ENCODE measurements at places on chromosomes 11 and 22. TPM values are rescaled to one million over a fixed set of nuclear protein-coding genes. Genes with fewer than 3 reads are reported as not detected.

The CELSR1 gene
- total RNA-seq = 11.7 TPM

The OR51S1 gene
- total RNA-seq = not detected

- no peak for DNase-seq
Measured at GRCh38 chr11:126136507-126136906, 73.8 kb upstream of the CDON start.

DNA sequence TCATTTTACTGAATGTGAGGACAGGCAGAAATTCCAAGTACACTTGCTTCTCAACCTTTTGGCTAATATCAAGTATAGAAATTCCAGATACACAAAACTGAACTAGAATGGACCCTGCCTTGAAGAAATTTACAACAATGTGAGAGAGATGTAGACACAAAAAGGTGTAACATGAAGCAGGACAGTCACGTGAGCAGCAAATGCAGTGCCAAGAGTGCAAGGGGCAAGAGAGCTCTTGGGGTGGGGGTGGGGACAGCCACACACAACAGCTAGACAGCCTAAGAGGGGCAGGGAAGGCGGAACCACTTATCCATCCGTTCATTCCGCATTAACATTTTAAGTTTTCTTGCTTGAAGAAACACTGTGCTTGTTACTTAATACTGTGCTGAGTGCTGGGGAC, 28.9 kb downstream of the PLEKHA7 start:
- no peak for DNase-seq

GRCh38 chr11:120966840-120967239, 57.1 kb upstream of the TBCEL start:
- no peak for DNase-seq

DNA sequence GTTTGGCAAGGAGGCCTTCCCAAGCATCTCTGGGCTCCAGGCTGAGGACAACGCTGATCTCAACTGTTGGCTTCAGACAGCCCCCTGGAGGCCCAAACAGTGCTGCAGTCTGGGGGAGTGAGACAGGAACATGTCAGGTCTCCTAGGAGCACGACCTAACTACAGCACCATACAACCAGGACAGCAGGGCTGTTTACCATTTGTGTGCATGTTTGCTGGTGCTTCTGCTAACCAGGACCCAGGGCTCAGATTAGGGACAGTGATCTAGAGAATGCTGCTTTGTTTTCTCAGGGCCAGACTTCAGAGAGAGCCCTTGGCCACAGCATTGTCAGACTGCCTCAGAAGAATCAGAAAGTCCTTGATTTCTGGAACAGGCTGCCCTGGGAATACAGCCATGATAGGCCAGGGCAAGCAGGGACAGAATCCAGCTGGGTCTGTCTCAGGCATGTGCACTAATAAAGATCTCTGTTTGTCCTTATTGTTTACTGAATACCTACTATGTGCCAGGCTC, 126.5 kb downstream of the VPREB1 start:
- DNase-seq = peak; percentile 45

DNA sequence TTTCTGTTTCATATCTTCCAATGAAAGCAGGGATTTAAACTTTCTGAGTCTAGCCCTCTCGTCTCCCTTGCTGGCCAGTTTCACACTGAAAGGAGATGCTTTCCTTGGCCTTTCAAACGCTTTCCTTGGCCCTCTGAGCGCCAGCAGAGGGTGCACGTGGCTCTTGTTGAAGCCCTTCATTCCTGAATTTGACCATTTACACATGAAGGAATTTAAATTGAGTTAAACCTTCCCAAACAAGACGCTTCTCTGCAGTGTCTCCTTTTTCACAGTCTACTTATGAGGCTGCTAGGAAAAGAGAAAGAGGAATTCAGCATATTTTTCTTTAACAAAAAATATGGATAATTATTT, 21.6 kb downstream of the NNMT start:
- peak; percentile 31 for DNase-seq
